ENCODE measurements at places on chromosomes 4 and X. TPM values are rescaled to one million over a fixed set of nuclear protein-coding genes. Genes with fewer than 3 reads are reported as not detected.
A peak's percentile ranks its signal among the peaks of the same experiment; 100 is the strongest.

PRDM8 gene
- 0.28 TPM for total RNA-seq

BRCC3 gene
- total RNA-seq = 9.5 TPM

PNMA6F gene
- not detected for total RNA-seq

FAT4 gene
- 3.9 TPM for total RNA-seq

BCORL1 gene
- 8.1 TPM for total RNA-seq

LAP3 gene
- total RNA-seq = 67.0 TPM

FGFR3 gene
- total RNA-seq = 48.5 TPM

DNA sequence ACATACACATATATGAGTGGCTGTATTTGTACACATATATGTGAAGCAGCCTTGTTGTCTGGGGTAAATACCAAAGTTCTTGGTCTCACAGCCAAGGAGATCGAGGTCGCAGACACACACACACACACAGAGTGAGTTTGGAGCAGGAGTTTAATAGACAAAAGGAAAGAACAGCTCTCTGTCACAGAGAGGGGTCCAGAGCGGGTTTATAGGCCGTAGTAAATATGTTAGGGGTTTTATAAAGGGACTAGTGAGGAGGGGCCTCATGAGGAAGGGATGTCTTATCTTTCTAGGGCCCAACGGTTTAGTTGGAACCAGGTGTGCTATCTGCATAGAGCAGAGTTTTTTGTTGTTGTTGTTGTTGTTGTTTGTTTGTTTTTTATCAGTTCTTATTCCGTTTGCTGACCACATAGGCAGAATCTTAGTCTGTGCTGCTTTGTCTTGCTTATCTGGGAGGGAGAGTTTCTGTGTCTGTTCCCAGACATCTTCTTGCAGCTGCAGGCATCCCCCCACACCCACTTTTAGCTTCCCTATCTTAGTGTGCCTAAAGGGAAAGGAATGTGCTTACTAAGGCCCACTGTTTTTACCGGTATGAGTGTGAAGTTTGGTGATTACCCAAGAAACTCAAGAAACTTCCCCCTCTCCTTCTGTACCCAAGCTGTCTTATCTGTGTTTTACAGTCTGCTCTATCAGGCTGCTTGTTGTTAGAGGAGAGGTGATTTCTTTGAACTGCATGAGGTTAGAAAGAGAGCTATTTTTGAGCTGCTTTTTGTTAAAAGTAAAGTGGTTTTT is 91.9 kb downstream of the TENT5D start:
- no peak for DNase-seq

DNA sequence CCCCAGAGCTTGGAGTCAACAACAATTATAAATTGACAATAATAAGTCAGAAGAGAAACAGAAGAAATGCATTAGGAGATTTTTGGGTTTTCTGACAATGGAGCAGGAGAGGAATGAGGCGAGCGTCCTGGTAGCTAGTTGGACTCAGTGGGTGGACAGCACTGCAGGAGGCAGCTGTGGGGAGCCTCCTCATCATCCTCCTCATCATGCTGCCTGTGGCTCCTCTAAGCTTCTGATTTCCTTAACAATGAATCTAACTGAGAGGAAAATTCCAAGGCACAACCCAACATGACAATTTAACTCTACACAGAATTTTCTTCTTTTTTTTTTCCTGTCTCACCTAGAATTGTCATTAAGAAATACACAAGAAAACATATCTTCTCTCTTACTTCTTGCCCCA is 357.1 kb upstream of the NOCT start:
- DNase-seq = no peak

DNA sequence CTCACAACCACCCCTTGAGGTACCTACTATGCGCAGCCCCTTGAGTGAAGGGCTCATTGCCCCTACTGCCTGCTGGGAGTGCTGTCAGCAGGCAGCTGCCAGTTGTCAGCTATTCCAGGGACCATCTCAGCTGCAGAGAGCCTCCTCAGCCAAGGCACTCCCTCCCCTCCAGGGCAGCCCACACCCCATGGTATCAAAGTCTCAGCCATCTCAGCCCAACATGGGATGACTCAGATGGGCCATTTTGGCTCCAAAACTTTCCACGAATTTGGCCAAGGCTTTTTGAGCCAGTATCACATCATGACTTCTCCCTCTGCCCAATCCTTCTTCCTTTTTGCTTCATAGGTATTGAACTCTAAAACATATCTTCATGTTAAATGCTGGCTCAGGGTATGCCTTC is 61.4 kb upstream of the MAP3K15 start:
- no peak for DNase-seq

DNA sequence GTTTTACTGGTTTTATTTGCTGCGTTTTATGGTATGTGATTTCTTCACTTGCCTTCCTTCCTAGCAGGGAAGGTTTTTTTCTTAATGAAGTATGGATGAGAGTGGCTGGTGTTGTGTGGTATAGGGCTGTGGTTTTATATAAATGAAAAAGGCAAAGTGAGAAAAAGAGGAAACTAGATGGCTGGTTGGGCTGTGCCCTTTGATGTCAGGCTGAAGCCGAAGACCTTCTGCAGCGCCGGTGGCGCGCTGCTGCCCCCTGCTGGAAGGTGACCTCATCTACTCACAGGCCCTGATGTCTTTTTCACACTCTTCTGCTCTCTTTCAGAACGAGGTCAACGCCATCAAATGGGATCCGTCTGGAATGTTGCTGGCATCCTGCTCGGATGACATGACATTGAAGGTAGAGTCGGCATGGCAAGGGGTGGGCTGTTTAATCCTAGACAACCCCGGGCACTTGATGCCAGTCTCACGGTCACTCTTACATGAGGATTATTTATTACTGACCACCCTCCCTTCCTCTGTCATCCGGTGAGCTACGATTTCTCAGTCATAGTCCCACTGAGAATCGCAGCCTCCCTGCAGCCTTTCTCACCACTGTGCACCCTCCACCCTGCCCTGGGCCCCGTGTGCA is 56.6 kb downstream of the GPR143 start:
- DNase-seq = peak; percentile 65

GRCh38 chr4:25943312-25943711 is 29.3 kb downstream of the SMIM20 start:
- DNase-seq = no peak

DNA sequence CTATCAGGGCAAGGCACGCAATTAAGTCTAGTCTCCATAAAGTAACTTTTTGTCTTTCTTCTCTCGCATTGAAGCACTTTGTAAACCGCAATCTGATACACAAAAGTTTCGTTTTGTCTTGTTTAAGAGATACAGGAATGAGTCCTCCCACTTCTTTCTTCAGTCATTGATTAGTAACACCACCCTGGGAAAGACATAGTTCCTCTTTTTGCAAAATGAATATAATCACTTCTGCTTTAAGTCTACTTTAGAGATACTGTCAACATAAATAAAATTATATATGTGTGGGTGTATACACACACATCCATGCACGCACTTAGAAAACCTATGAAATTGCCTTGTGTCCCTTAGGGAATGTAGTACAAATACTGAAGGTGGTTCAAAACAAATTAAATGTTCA is 11.7 kb downstream of the COQ2 start:
- DNase-seq = no peak

GRCh38 chrX:22810876-22811275 is 188.9 kb upstream of the DDX53 start:
- DNase-seq = no peak

- DNase-seq = no peak
Measured at GRCh38 chr4:184765473-184766340, 31.8 kb upstream of the CENPU start.

DNA sequence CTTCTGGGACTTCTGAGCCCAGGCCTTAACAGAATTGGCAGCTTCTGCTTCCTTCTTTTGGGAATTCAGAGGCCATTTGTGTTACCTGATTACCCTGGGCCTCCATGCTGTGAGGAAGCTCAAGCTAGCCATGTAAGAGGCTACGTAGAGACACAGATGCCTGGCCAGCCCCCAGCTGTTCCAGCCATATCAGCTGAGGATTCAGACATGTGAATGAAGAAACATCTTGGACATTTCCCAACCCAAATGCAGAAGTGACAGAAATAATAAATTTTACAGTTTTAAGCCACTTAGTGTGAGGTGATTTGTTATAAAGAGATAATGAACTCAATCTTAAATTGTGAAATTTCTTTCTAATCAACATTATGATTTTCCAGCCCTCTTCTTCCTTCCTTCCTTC is 18.7 kb upstream of the ZNF827 start:
- no peak for DNase-seq

- no peak for DNase-seq
Measured at GRCh38 chr4:172660251-172660650, 508.4 kb upstream of the GALNT7 start.

- DNase-seq = no peak
Measured at GRCh38 chrX:21412883-21413282, 38.7 kb downstream of the CNKSR2 start.

DNA sequence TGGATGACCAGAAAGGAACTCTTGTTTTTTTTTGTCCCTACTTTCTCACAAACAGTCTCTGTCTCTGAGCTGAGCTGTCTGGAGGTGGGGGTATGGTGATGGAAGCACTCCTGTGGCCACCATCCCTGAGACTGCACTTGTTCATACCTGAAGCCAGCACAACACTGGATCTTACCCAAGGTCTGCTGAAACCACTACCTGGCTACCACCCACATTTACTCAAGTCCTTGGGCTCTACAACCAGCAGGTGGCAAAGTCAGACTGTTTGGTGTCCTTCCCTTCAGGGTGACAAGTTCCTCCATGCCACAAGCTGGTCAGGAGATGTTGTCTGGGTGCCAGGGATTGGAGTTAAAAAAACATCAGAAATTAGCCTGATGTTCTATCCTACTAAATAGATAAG is 89.7 kb downstream of the NEXMIF start:
- no peak for DNase-seq

- no peak for DNase-seq
Measured at GRCh38 chr4:1939664-1940509, 68.7 kb downstream of the NSD2 start.

DNA sequence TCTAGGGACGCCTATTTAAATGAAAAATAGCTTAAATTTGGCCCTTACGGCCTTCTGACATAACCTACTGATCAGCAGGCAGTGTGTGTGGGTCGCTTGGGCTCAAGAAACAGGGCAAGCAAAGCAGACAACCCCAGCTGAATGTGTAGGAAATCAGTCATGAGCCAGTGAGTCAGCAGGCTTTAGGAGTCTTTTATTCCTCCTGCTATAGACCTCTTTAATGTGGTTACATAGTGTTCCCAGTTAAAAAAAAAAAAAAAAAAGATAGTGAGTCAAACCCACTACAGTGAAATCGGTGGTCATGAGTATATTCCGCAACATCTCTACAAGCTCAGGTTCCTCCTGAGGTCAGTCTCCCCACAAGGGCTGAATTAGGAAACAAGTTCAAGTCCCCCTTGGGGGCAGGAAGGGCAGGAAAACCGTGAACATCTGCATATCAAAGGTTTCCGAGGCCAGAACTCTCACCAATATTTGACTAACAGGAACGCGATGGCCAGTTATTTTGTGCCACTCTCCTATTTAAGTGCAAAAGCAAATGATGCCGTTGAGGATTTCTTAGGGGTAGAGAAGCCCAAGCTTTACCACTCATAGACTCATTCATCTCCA is 32.7 kb downstream of the ACSL1 start:
- no peak for DNase-seq

DNA sequence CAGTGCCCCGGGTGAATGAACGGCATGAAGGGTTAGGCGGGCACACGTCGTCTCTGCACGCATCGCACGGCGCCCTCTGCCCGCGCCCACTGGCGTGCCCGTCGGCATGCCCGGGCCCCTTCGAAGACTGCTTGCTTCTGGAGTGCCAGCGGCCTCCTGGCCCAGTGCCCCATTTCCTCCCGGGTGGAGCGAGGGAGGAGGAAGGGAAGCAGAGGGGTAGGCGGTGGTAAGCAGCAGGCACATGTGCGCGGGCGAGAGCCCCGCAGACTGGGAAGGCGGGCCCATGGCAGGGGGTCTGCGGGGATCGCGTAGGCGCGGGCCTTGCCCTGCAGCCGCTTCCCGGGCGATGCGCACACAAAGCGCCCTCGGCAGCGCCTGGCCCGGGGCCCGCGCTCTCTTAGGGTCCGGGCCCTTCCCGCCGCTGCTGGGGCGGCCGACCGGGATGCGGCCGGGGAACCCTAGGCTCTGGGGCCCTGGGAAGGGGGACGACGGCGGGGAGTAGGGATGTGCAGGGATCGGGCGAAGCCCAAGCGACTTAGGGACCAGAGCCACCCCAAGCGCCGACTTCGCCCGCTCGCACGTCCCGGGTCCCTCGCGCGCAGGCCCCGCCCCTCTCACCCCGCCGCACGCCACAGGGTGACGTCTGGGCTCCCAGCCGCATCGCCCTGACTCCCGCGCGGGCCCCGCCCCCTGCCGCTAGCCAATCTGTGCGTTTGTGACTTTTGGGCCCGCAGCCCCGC is 866 bp upstream of the EMD start:
- peak; percentile 64 for DNase-seq

- DNase-seq = no peak
Measured at GRCh38 chr4:98802770-98803198, 126.1 kb downstream of the EIF4E start.

DNA sequence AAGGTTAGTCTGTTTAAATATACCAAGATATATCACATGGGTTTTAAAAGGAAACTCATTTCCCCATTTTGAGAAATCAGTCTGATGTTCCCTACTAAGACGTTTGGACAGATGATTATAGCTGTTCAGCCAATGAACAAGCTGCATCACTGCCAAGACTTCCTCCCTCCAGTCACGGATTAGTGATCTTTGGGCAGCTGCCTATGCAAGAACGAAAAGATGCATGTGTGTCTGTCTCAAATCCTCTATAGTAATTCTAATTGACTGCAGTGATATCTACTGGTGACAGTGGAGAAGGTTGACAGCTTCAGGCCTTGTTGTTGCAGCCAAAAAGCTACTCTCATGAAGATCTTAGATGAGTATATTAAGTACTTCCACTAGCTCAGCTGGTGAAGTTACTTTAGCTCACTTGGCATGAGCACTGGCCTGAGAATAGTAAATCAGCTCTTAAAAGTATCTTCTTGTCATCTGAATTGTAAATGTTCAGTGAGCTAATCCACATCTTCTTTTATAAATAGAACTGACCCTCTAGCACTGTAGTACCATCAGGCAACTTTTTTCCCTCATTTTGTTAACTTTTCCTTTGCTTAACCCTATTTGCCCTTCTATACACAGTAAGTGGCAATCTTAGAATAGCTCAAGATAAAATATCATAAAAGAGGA is 134.5 kb upstream of the PCDH10 start:
- no peak for DNase-seq
